CD4-positive, alpha-beta T cell treated with Interleukin-15 for 4 hours (primary cell): ENCODE measurements at places on chromosomes 5 and 9.

DNA sequence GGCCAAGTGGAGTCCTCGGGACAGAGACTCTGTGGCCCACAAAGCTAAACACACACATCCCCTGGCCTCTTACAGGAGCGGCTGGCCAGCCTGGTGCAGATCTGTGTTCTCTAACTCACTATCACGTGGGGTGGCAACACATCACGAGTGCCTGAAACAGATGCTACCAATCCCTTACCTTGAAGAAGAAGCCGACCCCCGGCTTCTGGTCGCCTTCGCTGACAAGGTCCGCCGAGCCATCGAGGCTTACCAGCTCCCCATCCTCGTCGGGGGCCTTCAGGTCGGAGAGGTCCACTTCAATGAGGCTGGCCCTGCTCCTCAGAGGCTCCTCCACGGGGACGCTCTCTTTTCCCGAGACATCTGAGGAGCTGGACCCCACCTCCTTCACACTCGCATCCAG lies 86.7 kb downstream of the CAMSAP1 start:
- DNase-seq: no peak

- no peak for DNase-seq
These were observed 4.5 kb downstream of the GLDC start for GRCh38 chr9:6641056-6641455.

DNA sequence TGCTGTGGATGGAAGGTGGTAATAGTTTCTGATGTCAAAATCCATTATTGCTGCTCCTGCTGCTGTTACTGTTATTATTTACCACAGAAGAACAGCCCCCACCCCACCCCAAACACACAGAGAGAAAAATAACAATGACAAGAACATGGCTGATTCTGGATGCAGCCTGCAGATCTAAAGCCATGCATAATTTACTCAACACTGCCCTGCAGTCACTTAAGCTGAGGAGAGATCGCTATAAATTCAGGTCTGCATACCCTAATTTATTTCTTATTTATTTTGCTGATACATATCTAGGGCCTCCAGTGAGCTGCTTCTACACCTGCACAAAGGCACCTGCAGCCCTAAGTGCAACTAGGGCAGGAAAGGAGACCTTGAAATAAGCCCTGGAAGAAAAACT lies 132.0 kb downstream of the TRIM32 start:
- DNase-seq: no peak

GRCh38 chr5:108093186-108093585 lies 288.7 kb downstream of the FBXL17 start:
- no peak for DNase-seq

DNA sequence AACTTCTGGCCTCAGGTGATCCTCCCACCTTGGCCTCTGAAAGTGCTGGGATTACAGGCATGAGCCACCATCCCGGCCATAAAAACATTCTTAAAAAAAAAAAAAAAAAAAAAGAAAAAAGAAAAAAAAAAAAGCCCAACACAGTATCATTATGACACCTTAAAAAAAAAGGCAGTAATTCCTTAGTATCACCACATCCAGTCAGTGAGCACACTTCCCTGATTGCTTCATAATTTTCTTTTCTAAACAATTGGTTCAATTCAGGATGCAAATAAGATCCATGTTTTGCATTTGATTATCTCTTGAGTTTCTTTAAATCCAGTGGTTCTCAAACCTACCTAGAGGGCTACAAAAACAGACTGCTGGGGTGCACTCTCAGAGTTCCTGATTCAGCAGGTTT lies 182.5 kb downstream of the CDK5RAP2 start:
- DNase-seq: no peak

GRCh38 chr5:141382469-141383294 lies at the start of gene PCDHGA7:
PCDHGA7 (plus strand) TSS chr5:141382742; CDS start chr5:141382900, 158 bp downstream.
- DNase-seq: no peak

GRCh38 chr9:136721339-136722092 lies 9.1 kb downstream of the DIPK1B start:
- DNase-seq: no peak

GRCh38 chr9:17799369-17799768 lies 220.5 kb downstream of the SH3GL2 start:
- no peak for DNase-seq

GRCh38 chr5:3266861-3267260 lies 328.8 kb upstream of the IRX1 start:
- DNase-seq: no peak

GRCh38 chr5:119864286-119864685 lies 234.9 kb downstream of the FAM170A start:
- no peak for DNase-seq

DNA sequence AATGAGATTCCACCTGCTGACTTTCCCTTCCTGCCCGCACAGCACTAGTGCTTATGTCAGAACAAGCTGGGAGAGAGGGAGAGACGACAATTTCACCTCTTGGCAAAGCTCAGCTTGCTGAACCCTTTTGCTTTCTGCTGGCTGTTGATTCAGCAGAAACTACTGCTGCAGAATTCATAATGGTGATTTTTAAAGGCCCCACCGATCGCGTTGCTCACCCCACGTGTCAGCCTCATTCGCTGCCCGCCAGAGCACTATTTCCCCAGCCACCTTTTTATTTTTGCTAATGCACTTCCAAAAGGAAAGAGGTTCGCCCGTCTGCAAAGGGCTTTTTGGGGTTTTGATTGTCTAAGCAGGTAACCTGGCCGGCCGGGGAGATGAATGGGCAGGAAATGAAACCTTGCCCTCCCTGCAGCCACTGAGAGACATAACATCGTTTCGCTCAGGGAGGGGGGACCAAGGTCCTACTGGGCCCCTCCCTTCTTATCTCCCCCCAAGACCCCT lies 1.3 kb downstream of the PPP2R2B start:
- peak; percentile 6 for DNase-seq

- DNase-seq: no peak
These were observed 387.4 kb downstream of the ACTL7B start for GRCh38 chr9:108468364-108468763.

DNA sequence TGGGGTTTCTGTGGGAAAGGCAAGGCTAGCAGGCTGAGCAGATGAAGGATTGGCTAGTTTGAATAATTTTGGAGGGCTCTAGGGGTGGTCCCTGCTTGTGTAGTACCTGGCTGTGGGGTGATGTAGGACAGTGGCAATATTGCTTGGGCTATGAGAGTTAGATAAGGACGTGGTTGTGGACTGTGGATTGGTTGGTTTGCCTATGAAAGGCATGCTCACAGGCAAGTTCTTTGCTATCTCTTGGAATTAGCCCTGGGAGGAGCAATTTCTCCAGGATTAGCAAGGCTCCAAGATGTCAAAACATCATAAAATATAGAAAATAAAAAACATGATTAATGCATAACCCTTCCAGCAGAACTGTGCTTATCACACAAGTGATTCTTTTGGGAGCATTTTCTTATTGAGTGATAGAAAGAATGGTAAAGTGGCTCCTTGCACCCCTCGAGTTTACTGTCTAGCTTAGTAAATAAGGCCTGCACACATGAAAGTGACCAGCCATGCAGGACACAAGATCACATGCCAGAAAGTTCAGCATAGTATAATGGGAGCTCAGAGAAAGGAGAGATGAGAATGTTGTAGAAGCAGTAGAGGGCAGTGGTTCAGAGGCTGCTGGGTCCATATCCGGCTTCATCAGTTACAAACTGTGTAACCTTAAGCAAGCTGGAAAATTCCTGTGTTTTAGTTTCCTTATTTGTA lies 13.8 kb downstream of the AOPEP start:
- DNase-seq: no peak

- peak; percentile 31 for DNase-seq
These were observed 45.5 kb downstream of the SPIN1 start for GRCh38 chr9:88433583-88434255.

DNA sequence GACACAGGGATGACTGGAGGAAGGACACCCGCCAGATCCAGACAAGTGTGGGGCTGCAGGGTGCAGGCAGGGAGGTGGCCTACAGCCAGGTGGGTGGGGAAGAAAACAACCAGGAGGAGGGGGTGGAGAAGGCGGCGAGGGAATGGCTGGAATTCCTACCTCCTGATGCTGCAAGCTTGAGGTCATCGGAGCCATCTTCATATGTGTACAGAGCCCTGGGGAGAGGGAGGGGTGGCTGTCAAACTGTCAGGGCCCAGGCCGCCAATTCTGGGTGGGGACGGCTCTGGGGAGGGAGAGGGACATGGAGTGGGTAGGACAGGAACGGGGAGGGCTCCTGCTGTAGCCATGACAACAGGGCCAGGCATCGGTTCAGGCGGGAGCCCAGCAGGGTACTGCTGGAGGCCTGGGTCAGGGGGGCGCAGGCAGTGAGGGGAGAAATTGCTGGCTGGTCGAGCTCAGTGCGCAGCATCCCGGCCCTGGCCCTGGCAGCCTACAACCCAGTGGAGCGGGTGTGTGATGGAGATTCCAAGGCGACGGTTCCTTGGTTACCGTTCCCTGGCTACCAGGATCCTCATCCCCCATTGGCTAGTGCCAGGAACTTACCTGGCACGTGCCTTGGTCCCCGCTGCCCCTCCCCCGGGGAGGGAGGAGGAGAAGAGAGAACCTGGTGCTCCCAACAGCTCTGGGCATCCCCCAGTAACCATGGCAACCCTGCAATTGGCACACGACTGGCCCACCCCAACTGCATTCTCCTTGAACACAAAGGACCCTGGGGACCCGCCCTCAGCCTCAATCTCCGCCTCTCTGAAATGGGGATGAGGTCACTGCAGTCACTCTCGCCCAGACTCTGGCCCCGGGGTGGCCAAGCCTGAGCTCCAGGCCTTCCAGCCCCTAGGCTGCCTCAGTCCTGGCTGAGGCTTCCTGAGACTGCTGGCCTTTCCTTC lies 4.5 kb downstream of the DBN1 start:
- no peak for DNase-seq

DNA sequence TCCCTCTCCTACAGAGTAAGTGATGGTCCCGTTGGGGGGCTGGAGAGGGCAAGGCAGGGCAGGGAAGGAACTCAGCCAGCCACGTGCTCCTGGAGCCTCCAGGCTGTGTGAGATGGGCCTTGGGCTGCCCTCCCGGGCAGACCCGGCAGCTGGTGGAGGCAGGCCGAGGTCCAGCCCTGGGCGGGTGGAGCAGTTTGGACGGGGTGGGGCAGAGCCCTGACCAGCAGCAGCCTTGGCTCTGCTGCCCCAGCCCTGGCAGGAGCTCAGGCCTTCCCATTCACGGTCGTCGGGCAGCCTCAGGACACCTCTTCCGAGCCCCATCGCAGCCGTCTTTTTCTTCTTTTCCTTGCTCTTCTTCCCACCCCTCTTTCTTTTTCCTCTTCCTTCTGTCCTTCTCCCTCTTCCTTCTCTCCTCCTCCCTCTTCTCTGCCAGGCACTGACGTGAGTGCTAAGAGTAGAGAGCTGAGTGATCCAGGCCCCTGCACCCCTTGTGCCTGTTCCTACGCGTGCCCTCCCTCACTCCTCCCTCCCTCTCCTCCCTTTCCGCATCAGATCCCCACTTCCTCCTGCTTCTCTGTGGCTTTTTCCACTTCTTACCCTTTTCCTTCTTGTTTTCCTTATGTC lies 42.8 kb downstream of the AMBP start:
- DNase-seq: no peak

GRCh38 chr5:133933670-133934295 lies 34.6 kb downstream of the C5orf15 start:
- DNase-seq: no peak

GRCh38 chr5:888638-889035 lies 4.0 kb downstream of the BRD9 start:
- no peak for DNase-seq

DNA sequence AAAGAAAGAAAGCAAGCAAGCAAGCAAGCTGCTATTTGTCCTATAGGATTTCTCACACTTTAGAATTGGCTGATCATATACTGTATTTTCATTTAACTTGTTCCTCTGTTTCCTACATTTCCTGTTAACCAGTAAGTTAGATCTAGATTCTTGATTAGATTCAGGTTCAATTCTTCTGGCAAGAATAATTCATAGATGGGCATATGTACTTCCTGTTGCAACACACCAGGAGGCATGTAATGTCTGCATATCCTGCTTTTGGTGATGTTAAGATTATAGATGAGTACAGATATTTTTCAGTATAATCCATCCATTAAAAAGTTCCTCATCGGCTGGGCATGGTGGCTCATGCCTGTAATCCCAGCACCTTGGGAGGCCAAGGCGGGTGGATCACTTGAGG lies 10.8 kb upstream of the KIF27 start:
- DNase-seq: no peak

DNA sequence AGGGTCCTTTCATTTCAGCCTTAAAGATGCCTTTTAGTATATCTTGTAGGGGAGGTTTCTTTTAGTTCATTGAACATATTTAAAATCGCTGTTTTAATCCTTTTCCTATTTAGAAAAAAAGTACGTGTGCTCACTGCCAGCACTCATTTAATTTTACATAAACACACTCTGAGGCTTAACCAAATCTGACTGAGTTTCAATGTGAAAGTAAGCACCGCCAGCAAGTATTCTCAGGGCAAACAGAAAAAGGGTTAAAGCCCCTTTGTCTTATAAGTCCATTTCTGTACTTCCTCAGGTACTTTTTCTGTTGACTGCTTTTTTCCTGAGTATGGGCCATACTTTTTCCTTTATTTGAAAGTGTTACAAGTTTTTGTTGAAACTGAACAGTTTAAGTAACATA lies 31.8 kb downstream of the SMC5 start:
- no peak for DNase-seq

DNA sequence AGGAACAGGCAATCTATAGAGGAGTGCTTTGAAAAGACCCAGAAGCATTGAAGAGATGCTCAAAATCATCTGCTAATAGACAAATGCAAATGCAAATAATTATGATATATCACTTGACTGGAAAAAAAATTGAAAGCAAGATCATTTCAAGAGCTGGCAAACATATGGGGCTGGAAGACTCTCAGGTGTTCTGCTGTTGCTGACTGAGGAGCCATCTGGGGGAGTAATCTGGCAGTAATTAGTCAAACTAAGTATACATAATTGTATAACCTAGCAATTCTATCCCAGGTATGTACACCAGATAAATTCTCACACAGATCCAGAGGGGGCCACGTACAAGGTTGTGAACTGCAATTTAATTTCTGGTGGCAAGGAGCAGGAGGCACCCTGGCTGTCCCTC lies 4.6 kb upstream of the HMHB1 start:
- DNase-seq: no peak

GRCh38 chr9:77841739-77842386 lies 189.7 kb downstream of the GNAQ start:
- peak; percentile 21 for DNase-seq

- DNase-seq: no peak
These were observed 93.1 kb downstream of the SAXO1 start for GRCh38 chr9:18939943-18940342.

DNA sequence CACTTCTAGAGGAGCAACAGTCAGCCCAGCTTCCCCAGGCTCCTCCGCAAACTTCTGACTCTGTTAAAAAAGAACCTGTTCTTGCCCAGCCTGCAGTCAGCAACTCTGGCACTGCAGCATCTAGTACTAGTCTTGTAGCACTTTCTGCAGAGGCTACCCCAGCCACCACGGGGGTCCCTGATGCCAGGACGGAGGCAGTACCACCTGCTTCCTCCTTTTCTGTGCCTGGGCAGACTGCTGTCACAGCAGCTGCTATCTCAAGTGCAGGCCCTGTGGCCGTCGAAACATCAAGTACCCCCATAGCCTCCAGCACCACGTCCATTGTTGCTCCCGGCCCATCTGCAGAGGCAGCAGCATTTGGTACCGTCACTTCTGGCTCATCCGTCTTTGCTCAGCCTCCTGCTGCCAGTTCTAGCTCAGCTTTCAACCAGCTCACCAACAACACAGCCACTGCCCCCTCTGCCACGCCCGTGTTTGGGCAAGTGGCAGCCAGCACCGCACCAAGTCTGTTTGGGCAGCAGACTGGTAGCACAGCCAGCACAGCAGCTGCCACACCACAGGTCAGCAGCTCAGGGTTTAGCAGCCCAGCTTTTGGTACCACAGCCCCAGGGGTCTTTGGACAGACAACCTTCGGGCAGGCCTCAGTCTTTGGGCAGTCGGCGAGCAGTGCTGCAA lies 72.8 kb downstream of the NUP214 start:
- DNase-seq: no peak

- DNase-seq: no peak
These were observed 3.3 kb downstream of the ANKRD33B start for GRCh38 chr5:10567121-10567591.
